ENCODE measurements at places on chromosomes 4 and X.

DNA sequence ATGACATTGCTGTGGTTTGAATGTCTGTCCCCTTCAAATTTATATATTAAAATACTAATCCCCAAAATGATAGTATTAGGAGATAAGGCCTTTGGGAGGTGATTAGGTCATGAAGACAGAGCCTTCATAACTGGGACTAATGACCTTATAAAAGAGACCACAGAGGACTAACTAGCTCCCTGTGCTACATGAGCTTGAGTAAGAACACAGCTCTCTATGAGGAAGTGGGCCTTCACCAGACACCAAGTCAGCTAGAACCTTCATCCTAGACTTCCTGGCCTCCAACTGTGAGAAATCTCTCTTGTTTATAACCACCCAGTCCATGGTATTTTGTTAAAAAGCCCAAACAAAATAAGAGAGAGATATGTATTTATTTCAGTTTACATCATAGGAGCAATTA lies 242.2 kb upstream of the CTSO start:
- DNase-seq: no peak

DNA sequence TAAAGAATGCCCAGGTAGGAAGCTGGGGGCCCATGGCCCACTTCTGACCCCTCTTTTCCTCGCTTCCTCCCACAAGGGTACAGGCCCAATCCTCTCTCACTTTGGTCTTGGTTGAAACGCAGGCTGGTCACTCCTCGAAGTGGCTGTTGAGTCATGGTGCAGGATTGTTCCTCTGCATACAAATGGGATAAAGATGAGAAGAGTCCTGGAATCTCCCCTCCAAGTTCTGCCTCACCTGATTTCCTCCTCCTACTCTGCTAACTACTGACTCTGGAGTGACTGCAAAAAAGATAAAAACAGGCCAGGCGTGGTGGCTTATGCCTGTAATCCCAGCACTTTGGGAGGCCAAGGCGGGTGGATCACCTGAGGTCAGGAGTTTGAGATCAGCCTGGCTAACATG lies 1.7 kb downstream of the WDR45 start:
- no peak for DNase-seq

- no peak for DNase-seq
Observed at GRCh38 chr4:7539659-7540058, 104.9 kb upstream of the PSAPL1 start.

DNA sequence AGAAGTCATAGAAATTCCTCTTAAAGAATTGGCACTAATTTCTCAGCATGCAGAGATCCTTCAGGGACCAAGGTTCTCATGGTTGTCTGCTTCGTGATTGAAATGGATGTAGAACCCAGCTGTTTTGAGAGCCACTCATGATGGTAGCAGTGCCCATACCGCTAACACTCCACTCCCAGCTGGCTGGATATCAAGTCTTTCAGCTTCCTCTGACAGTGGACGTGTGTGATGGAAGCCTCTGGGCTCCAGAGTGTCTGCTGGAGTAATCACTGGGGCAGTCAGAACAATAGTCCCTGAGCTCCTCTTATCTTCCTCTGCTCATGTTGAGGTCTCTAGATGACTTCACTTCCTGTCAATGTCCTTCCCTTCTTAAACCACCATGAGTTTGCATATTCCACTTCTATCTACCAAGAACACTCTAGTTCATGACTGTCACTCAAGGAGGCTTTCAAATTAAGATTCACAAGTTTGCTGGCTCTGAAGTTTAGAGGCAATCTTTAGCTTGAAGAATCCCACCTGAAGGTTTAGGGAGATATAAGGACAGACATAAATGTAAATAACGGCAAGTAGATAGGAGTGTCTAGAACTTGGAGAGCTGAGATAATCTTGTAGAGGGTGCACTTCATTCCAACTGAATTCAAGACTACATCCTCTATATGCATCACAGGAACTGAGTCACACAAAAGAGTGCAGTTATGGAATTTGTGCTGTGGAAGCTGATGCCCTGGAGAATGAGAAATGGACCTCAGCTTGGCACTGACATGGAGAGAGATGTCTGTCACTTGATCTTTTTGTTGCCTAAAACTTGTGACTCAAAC lies 64.5 kb upstream of the WDR1 start:
- DNase-seq: no peak

- no peak for DNase-seq
Observed at GRCh38 chr4:38387348-38387747, 276.7 kb upstream of the KLF3 start.

- DNase-seq: no peak
Observed at GRCh38 chr4:95728145-95728544, 111.7 kb upstream of the PDHA2 start.

DNA sequence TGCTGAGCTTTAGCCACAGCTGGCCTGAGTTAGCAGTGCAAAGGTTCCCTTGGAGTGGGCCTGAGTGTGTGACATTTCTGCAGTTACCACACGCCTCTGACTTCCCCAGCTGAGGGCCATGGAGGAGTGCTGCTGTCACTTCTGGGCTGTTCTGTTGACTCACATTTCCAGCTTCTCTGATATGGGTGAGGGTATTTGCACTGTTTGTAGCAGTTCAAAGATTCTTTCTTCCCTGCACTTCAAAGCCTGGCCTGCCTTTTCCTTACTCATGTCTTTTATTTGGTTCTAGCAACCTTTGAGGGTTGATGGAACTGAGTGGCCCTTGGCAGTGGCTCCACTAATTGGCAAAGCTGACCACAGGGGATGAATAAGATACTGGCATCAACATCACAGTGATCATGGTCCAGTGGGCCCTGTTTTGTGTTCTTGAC lies 26.4 kb upstream of the SCML1 start:
- DNase-seq: no peak

GRCh38 chr4:44221407-44221806 lies 227.2 kb downstream of the KCTD8 start:
- DNase-seq: no peak

- DNase-seq: no peak
Observed at GRCh38 chr4:109276482-109277095, 25.9 kb downstream of the COL25A1 start.

- no peak for DNase-seq
Observed at GRCh38 chr4:184613405-184613804, 35.8 kb downstream of the CASP3 start.

GRCh38 chr4:180169966-180170365 lies 2073.2 kb upstream of the TENM3 start:
- no peak for DNase-seq

GRCh38 chrX:23838953-23839352 lies 56.0 kb downstream of the SAT1 start:
- no peak for DNase-seq

- no peak for DNase-seq
Observed at GRCh38 chrX:44299177-44299576, 44.3 kb downstream of the EFHC2 start.

- no peak for DNase-seq
Observed at GRCh38 chr4:8774071-8774470, 97.6 kb downstream of the HMX1 start.

DNA sequence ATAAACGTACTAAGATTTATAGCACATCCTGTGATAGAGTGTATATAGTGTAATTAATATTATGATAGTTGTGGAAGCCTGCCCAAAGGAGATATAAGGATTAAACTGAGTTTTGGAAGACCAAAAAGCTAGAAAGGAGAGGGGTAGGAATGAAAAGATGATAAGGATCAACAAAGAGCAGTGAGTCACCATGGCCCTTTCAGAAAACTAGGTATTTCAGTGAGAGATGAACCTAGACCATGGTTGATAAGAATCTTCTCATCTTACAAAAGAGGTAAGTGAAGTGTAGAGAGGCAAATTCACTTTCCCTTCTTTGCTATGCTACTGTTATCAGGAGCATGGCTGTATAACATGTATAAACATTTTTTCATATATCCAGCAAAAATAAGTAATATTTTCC lies 133.8 kb upstream of the PLAC1 start:
- no peak for DNase-seq

- no peak for DNase-seq
Observed at GRCh38 chrX:139720136-139720535, 12.2 kb upstream of the MCF2 start.

DNA sequence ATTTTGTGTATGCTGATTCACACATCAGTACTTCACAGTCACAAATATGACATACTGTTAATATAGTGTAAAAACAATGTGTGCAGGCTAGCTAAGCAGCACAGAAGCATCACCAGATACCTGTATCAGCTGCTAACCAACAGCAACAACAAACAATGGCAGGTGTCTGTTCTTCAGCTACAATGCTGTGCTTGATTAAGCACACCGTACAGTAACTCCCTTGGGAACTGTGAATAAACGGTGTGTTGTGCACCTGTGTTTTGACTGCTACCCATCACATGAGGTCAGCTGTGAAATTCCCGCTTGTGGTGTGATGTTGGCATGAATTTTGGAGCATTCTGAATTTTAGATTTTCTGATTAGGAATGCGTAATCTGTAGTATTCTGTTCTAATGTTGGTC lies 379.7 kb upstream of the FAT1 start:
- no peak for DNase-seq

GRCh38 chr4:161248880-161249279 lies 914.9 kb downstream of the FSTL5 start:
- no peak for DNase-seq

DNA sequence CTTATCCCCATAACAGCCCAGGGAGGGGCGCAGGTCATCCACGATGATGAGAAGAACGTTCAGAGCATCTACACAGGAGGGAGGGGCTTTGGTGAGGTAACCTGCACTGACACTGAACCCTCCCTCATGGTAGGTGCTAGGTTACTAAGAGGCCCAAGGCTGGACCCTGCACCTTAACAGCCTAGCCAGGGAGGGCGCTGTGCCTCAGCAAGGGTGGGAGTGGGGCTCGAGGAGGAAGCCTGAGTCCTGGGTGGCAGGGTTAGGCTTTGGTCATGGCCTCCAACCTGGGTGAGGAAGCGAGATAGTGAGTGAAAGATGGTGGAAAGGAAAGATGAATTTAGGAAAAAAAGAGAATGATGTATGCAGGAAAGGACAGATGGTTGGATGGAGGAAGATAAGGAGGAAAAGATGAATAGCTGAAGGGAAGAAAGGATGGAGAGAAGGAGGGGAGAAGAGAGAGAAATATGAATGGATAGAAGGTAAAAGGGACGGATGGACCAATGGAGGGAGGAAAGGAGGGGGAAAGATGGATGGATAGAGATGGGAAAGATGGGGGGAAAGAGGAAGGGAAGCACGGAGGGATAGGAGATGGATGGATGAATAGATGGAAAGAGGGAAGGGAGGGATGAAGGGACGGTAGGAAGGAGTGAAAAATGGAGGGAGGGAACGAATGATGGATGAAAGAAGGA lies 736 bp downstream of the IDS start:
- peak; percentile 40 for DNase-seq

- no peak for DNase-seq
Observed at GRCh38 chrX:46165411-46165810, 379.8 kb downstream of the ZNF674 start.

GRCh38 chr4:32569861-32570260 lies 1849.7 kb downstream of the PCDH7 start:
- no peak for DNase-seq

- no peak for DNase-seq
Observed at GRCh38 chr4:54657551-54658251, at the start of gene KIT. KIT (plus strand) TSS chr4:54657957; CDS start chr4:54658015, 58 bp downstream.

- DNase-seq: no peak
Observed at GRCh38 chr4:28247805-28248204, 1387.2 kb downstream of the STIM2 start.

GRCh38 chrX:1411326-1411725 lies 19.4 kb upstream of the SLC25A6 start:
- DNase-seq: no peak

- no peak for DNase-seq
Observed at GRCh38 chr4:109214622-109215301, 87.7 kb downstream of the COL25A1 start.

DNA sequence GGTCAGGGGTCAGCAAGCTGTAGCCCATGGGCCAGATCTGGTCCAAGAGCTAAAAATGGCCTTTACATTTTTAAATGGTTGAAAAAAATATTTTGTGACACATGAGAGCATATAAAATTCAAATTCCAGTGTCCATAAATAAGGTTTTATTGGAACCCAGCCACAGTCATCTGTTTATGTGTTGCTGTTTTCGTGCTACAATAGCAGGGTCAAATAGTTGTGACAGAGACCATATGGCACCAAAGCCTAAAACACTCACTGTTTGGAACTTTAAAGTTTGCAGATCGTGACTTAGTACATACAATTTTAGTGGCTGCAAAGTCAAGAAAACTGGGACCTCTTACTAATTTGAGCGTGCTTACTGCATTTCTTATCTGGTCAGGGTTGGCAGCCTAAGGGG lies 29.2 kb downstream of the LAMP2 start:
- DNase-seq: no peak
